ENCODE measurements at places on chromosomes 11 and 22.

DNA sequence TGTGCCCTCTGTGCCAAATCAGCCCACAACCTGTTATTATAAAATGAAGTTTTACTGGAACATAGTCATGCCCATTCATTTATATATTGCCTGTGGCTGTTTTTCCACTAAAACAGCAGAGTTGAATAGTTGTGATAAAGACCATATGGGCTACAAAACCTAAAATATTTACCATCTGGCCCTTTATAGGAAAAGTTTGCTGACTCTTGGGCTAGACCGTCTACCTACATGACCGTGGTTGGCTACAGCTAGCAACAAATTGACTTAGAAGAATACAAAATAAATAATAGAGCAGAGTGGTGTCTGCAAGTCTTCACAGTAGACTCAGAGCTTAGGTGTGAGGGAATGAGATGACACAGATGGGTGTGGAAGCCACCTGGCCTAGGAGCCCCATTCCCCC lies 11.2 kb upstream of the IL18BP start:
- no peak for DNase-seq

GRCh38 chr22:31637447-31637890 lies 24.5 kb downstream of the PISD start:
- no peak for DNase-seq

DNA sequence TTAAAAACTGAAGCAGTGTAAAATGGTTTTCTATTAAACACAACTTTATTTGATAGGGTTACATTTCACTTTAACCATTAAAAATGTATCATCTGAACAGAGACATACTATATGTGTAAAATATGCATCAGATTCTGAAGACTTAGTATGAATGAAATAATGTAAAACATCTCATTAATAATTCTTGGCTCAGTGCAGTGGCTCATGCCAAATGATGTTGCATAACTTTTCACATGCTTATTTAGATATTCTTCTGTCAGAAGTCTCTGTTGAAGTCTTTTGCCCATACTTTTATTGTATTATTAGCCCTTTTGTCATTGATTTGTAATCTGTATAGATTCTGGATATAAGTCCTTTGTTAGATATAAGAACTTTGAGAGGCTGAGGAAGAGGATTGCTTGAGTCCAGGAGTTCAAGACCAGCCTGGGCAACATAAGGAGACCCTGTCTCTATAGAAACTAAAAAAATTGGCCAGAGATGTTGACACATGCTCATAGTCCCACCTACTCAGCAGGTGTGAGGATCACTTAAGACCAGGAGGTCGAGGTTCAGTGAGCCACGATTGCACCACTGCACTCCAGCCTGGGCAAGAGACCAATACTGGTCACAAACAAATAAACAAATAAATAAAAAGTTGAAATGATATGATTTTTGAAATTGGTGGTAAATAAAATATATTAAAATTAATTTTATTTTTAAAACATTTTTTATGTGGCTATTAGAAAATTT lies 73.8 kb upstream of the PARVA start:
- no peak for DNase-seq

DNA sequence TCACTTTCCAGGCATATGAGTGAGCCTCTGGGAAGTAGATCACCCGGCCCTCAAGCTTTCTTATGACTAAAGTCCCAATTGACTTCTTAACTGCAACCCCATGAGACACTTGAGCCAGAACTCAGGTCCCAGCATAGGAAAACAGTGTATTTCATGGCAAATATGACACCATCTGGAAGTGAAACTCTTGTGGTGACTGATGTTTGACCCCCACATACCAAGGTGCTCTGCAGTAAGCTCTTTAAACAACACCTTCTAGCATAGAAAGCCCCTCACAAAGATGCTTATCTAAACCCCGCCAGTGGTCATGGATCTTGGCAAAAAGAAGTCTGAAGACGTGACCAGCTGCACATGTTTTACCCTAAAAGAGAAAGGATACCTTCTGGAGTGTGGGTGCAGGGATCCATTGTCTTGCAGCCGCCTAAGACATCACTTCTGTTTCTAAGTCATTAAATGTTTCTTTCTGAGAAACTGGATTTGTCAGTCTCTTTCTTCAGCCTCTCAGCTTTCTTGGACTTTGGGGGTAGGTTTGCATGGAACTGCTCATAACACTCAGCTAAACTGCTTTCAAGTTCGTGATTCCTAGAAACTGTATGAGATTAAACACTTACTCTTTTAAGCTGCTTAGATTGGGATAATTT lies 7.4 kb upstream of the PELI3 start:
- DNase-seq = no peak

- DNase-seq = no peak
Measured at GRCh38 chr11:93734427-93735222, 6.7 kb downstream of the TAF1D start.

- no peak for DNase-seq
Measured at GRCh38 chr11:16157327-16157726, 199.0 kb downstream of the SOX6 start.

GRCh38 chr11:130992788-130993187 lies 76.5 kb upstream of the SNX19 start:
- no peak for DNase-seq

GRCh38 chr22:37641561-37641949 lies 2.1 kb downstream of the SH3BP1 start:
- DNase-seq = no peak

GRCh38 chr11:4125141-4125540 lies 30.5 kb downstream of the RRM1 start:
- no peak for DNase-seq

DNA sequence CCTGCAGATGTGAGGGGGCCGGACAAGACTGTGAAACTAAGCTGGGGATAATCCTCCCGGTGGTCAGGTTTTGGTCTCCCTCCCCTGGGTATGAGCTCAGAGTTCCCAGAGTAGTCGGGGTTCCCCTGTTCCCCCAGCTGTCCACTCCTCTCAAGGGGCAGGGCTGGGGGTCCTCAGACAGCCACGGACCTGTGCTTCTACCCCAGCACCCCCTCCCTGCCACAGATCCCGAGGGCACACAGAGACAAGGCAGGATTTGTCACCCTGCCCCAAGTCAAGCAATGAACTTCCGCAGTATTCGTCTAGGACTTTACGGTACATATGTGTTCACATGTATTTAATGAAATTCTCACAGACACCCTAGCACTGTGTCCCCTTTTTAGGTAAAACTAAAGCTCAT lies 45.2 kb downstream of the APOL1 start:
- DNase-seq = no peak

DNA sequence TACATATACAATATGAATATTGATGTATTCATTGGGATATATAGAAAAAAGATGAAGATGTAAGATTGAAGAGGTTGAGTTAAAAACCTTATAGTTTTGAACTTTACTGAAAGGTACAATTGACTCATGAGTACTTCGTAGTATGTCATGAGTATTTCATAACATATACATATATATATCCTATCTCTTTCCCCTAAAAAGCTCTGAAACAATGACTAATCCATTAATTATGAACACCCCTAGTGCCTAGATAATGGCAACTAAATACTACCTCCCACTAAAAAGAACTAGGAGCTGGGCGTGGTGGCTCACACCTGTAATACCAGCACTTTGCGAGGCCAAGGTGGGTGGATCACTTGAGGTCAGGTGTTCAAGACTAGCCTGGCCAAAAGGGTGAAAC lies 31.5 kb downstream of the SLC35F2 start:
- DNase-seq = no peak

DNA sequence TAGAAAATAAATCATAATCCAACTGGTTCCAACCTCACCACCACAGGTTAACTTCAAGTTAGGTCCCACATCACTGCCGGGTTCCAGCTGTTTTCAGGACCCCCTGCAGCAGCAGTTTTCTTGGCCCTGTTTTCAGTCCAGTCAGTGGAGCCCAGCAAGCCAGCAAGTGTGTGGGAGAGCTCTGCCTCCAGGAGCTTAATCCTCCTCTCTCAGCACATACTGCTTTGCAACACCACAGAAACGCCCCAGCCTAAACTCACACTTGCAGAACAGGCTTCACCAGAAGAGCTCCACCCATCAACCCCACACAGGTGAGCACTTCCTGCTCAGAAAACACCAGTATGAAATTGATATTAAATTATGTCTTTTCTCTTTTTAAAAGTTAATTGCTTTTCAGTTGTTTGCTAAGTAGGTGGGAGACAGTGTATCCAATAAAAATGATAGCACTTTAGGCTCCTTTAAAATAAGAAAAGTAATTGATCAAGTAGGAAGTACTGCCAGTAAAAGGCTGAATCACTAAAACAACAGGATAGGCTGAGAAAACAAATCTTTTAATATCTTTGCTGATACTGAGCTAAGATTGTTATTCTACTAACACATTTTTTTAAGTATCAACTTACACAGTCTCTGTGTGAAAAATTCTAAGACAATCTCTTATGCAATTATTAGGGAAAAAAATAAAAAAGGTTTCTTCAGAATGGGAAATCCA lies 81.5 kb upstream of the TP53AIP1 start:
- no peak for DNase-seq

DNA sequence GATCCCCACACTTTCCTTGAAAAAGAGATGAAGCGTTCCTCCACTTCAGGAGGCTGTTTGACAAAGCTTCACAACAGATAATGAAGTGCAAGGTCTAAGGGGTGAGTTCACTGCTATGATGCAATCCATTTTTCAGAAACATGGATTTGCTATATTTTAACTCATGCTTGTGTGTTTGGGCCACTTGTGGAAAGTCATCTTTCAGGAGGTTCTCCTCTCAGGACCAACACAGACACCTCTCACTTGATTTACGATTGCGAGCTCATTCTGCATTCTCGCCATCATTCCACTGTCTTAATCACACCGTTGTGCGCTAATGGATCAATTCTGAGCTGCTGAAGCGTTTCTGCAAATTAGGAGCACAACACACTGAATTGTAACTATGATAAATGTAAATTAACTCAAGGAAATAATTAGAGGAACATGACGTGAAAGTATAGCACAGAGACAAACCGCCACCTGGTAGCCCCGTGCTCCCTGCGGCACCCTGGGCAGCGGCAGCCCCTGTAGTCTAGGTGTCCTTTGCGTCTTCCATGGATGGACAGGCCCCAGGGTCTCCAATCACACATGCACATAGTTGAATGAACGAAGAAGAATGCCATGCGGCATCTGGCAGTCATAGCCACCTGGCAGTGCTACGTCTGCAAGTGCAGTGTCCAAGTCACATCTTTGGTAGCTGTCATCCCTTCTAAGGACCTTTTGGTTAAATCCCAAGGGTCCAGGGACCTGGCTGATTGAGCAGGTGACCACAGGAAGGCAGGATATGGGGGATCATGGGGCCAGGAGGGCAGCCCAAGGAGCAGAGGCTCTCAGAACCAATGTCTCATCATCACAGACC lies 28.1 kb upstream of the RTL6 start:
- DNase-seq = no peak

- DNase-seq = no peak
Measured at GRCh38 chr11:16797776-16798175, 59.3 kb downstream of the C11orf58 start.

DNA sequence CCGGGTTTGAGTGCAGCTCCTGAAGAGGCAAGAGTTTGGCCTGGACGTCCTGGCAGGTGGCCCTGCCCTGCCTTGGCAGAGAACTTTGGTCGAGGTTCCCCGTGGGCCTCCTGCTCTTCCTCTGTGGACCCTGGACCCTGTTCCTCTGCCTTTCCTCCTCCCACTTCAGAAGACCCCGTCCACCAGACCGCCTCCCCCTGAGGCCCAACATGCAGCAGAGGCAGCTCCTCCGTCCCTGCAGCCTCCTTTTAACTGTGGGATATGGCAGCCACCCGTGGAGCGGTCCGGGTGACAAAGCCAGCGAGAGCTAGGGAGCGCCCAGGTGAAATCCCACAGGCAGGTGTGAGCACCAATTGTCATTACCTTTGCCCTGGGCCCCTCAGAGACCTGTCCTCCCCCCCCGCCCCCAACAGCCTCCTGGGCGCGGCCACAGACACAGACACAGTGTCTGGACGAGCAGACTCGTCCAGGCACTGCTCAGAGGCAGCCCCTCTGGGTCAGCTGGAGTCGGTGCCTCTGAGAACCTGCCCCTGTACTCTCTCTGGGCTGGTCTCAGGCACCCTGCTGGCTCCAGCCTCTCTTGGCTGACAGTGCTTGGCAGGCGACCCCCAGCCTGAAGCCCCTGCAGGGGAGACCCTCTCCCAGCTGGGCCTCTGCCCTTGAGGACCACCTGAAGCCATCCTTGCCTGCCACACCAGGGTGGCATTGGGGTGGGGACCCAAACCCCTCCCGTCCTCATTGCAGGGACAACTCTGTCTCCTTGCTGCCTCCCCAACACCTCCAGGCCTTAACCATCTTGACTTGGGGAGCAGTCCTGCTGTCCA lies 4.1 kb upstream of the PTDSS2 start:
- DNase-seq = no peak

GRCh38 chr11:123181075-123181474 lies 14.0 kb downstream of the CLMP start:
- DNase-seq = no peak

- no peak for DNase-seq
Measured at GRCh38 chr11:5591613-5592012, 4.8 kb upstream of the TRIM6 start.

GRCh38 chr11:101336155-101336554 lies 206.5 kb upstream of the PGR start:
- no peak for DNase-seq

DNA sequence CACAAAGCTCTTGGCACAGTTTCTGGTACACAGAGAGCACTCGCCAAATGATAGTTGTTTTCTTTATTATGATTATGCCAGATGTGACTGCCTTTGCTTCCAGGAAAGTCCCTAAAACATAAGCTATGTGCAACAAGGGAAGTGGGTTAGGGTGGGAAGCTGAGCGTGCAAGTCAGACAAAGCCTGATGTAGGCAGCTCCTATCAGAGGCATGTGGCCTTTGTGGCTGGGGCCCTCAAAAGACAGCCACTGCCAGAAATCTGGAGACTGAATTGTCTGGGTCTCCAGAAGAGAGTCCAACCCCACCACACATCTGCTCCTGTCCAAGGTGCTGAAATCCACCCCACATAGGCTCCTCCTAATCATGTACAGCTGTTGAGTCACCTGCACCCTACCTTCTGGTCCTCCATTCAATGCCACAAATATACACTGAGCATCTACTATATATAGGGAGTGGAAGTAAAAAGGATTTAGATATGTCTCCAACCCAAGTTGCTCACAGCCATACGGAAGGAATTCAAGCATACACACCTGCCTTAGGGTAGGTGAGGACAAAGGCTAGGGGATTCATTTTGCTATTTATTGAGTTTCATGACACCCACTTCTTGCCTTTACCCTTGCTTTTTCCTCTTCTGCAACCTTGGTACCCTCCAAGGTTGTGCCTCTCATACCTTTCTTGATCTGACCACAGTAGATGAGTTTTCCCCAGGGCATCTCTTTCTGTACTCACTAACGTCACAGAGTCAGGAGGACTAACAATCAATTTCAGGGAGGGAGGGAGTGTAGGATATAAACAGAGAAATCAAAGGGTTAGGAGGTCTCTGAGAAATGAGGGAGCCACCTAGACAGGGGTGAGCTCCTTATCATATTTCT lies 12.4 kb downstream of the SEC14L3 start:
- DNase-seq = no peak

DNA sequence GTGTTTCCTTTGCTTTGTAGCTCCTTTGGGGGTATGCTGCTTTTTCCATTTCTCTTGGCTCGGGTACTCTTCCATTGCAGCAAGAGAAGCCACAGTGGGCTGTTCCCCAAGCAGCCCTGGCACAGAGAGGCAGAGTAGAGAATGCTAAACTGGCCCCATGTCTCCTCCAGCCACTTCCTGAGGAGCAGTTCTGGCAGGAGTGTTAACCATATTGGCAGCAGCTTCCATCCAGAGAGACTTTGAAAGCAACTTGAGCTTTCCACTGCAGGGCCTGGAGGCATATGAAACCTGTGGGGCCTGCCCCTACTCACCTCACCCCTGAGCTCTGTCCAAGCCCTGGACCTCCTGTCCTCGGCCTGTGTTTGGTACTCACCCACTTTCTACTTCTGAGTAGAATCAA lies 61.8 kb downstream of the ALX4 start:
- no peak for DNase-seq
